Type B pancreatic cell (in vitro differentiated cells): ENCODE measurements at places on chromosomes 4 and X. TPM values are rescaled to one million over a fixed set of nuclear protein-coding genes. Genes with fewer than 3 reads are reported as not detected.

- DNase-seq: no peak
Observed at GRCh38 chrX:22627576-22627975, 354.9 kb downstream of the CBLL2 start.

Gene GC
- total RNA-seq: 71.9 and 245 TPM in 2 replicates

Gene GYPE
- not detected in 2 replicates for total RNA-seq

Gene SPANXD
- not detected in 2 replicates for total RNA-seq
